Tibial nerve (tissue), 4 donors: ENCODE measurements at places on chromosomes 3 and 15.

DNA sequence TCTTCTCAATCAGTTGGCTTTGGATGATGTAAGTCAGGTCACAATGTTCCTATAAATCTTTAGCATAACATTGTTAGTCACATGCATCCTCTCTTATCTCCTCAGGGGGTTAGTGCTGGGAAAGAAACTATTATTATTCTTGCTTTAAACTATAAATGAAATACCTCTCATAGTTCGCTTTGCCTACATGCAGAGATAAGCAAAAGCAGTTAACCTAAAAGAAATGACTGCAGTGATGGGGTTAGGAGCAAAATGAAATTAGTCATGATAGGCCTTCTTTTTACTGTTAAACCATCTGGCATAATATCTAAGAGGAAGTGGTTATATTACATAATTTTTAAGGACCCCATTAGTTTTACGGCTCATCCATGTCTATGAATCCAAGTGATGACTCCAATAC lies 91.7 kb upstream of the IGSF10 start:
- H3K36me3 ChIP-seq, result no peaks in the 10 kb centered on the region
- no peaks in the 10 kb centered on the region for H3K27me3 ChIP-seq
- no peak for DNase-seq
- no peak overlapping the region for H3K27ac ChIP-seq

- H3K4me1 ChIP-seq, result no peaks in the 10 kb centered on the region
- no peaks in the 10 kb centered on the region for H3K27me3 ChIP-seq
- H3K36me3 ChIP-seq, result no peaks in the 10 kb centered on the region
- H3K4me3 ChIP-seq, result no peak overlapping the region
- no peak for DNase-seq
- no peak overlapping the region for H3K27ac ChIP-seq
Observed at GRCh38 chr3:47015151-47015550, 35.7 kb downstream of the NBEAL2 start.

DNA sequence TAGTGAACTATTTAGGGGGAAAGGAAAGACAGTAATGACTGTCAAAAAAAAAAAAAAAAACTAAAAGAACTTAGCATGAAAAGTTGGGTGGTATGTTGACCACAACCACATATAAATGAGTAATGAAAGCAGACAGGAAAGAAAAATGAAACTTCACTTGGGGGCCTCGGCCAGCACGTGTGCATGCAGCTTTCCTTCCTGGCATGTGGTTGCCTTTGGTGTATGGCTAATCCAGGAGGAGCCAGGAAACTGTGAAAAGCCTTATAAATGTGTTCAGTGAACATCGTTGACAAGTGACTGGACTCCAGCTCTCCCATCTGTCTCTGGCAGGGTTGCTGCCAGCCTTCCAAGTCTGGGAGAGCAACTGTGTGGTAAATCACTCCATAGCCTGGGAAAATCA lies 195.1 kb downstream of the DTWD1 start:
- H3K4me1 ChIP-seq, result no peaks in the 10 kb centered on the region
- H3K36me3 ChIP-seq, result no peaks in the 10 kb centered on the region

DNA sequence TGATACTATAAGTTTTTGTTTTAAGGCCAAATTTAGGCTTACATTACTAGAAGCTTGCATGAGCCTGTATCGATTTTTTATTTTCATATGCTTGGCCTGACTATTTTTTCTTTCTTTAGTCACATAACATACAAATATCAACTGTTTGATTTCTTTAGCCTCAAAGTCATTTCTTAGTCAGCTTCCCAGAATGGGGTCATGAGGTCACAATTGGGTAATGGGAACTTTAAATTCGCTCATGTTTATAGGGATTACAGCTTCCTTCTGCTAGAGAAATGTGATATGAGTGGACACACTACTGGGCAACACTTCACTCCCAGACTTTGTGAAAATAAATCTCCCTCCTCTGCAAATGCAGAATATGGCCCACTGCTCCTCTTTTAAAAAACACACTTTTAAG lies 9.1 kb upstream of the TIPARP start:
- H3K27ac ChIP-seq, result no peak overlapping the region
- H3K27me3 ChIP-seq, result no peaks in the 10 kb centered on the region

DNA sequence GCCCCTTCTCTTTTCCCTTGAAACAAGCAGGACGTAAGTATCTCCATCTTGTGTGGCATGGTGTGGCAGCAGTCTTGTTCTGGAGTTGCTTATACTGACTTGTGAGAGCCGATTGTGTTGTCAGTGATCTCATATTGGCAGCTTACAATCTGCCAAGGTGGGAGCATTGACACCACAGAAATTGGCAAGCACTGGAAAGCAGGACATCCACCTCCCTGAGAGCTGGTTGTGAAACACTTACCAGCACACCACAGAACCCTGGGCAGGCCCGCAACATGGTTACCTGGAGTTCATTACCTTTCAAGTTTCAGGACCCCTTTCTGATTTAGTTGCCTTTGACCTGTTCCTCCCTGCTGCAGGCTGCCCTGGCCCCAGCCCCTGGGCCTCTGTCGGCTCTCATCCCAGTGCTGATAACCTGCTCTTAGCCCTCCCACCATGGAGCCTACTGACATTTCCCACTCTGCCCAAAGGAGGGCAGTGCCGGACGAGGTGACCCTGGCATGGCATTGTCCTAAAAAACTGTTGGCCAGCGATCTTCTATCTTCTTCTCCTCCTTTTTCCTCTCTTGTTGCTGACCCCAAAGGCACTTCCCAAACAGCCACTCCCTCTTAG lies 10.6 kb upstream of the ATP2B2 start:
- no peak overlapping the region for H3K4me3 ChIP-seq
- H3K4me1 ChIP-seq, result no peaks in the 10 kb centered on the region
- DNase-seq, result no peak
- H3K27me3 ChIP-seq, result no peaks in the 10 kb centered on the region

GRCh38 chr3:141441381-141442364 lies 45.2 kb upstream of the RASA2 start:
- H3K4me1 ChIP-seq, result peaks cover 39% of the 10 kb centered on the region
- H3K27me3 ChIP-seq, result no peaks in the 10 kb centered on the region
- no peak overlapping the region for H3K4me3 ChIP-seq
- DNase-seq, result peak; percentile 59
- peaks cover 64% of the 10 kb centered on the region for H3K36me3 ChIP-seq
- H3K27ac ChIP-seq, result peak overlapping the region; percentile 66

GRCh38 chr15:100111125-100112060 lies 230.4 kb downstream of the ADAMTS17 start:
- no peaks in the 10 kb centered on the region for H3K36me3 ChIP-seq
- H3K4me1 ChIP-seq, result peaks cover 50% of the 10 kb centered on the region
- peak; percentile 48 for DNase-seq
- H3K27ac ChIP-seq, result peak overlapping the region; percentile 93
- H3K4me3 ChIP-seq, result no peak overlapping the region
- H3K27me3 ChIP-seq, result no peaks in the 10 kb centered on the region

- no peak overlapping the region for H3K27ac ChIP-seq
- no peaks in the 10 kb centered on the region for H3K4me1 ChIP-seq
- H3K4me3 ChIP-seq, result no peak overlapping the region
- no peaks in the 10 kb centered on the region for H3K27me3 ChIP-seq
- DNase-seq, result no peak
Observed at GRCh38 chr15:36024031-36024688, 478.2 kb upstream of the DPH6 start.
